Pancreas (tissue), 10 donors: ENCODE measurements at places on chromosomes 1 and 21. TPM values are rescaled to one million over a fixed set of nuclear protein-coding genes. Genes with fewer than 3 reads are reported as not detected.

The ZSCAN20 gene
- total RNA-seq: 1.8 TPM

The ATP1A1 gene
- 652 TPM for total RNA-seq

The KRTAP19-4 gene
- total RNA-seq: not detected

The GJA9 gene
- not detected for total RNA-seq

The ISG15 gene
- 6.4 TPM for total RNA-seq

The CFAP141 gene
- not detected for total RNA-seq

The GREM2 gene
- total RNA-seq: 0.12 TPM

The ZBTB17 gene
- total RNA-seq: 16.2 TPM

The CYP2J2 gene
- total RNA-seq: 2.3 TPM

The PDE9A gene
- 5.6 TPM for total RNA-seq

The KIF17 gene
- total RNA-seq: 0.76 TPM
